ENCODE measurements at places on chromosomes 7 and 10.

DNA sequence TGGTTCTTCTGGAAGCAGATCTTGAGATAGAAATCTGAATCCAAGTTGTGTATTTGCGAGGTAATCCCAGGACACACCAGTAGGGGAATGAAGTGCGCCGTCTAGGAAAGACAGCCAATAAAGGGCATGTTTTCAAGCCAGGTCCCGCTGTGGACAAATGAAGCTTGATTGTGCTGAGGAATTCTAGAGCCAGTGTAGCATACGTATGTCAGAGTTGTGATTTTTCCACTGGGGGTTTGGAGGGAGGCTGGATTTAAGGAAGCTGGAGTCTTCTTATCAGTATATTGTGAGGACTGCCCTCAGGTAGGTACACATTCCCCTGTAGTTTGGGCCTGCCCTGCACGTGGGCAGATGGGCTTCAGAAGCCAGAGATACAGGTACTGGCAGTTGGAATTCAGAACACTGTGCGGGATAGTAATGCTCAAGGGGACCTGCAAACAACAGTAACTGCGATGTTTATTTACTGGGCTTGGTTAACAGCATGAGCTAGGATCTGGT lies 50.9 kb downstream of the GALNT11 start:
- peak; percentile 39 for DNase-seq

GRCh38 chr7:29798422-29798821 lies 7.9 kb upstream of the WIPF3 start:
- peak; percentile 26 for DNase-seq

DNA sequence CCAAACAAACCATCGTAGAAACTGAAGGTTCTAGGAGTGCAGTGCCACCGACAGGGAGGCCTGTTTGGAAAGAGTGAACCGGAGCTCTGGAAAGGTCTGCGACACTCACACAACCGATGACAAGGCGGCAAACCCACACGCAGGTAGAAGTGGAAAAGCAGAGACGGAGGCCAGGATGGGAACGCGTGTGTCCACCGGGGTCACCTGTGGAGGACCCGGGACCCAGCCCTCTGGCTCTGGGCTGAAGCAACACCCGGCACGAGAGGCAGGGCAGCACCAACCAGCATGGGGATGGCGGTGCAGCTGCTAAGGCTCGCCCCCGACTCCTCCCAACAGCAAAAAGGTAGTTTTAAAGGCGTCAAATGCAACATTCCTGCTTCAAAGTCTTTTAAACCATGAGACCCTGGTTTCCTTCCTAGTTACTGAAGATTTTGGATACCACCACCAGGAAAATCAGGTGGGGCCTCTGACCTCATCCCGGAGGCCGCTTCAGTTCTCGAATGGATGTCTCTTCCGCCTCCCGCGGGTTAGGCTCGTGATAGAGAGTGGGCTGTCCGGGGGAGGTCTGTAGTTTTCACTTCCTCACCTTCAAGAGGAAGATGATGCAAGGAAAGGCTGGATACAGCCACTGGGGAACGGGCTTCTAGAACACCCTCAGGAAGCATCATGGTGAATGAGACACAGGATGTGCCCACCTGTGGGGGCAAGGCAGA lies 115.5 kb downstream of the SMURF1 start:
- DNase-seq, result no peak

- DNase-seq, result peak; percentile 74
Measured at GRCh38 chr10:87093632-87094372, 841 bp downstream of the GLUD1 start.

- no peak for DNase-seq
Measured at GRCh38 chr10:71337219-71337701, 18.2 kb downstream of the SLC29A3 start.

DNA sequence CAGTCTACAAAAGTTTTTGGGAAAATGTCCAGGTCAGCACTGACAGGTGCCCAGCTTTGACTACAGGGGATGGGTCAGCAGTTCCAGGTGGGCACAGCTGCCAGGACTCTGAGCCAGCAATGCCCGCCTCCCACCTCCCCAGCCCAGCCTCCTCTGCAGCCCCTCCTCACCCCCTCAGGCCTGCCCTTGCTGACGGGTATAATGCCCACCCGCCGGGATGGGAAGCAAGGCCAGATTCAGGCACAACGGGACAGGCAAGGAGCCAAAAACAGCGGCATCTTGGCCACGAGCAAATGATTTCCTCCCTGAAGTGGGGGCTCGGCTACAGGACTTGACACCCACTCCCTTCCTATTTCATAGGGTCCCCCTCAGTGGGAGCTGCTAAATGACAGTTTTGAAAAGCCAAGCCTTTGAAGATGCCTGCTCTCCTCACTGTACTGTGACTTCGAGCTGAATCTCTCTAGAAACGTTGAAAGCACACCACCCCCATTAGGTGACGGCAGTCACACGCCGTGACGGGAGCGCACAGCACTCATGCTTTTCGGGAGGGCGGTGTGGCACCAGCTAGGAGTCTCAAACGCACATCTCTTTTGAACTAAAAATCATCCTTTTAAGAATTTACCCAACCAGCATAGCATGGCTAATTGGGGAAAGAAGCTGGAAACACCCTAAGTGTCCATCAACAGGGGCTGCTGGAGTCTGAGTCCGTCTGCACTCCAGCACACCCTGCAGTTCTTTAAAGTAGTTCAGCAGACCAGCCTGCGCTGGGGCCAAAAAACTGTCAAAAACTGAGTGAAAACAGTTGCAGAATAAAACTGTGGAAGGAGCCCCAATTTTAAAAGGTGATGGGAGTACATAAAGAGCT lies 29.6 kb downstream of the MAD1L1 start:
- DNase-seq, result no peak

DNA sequence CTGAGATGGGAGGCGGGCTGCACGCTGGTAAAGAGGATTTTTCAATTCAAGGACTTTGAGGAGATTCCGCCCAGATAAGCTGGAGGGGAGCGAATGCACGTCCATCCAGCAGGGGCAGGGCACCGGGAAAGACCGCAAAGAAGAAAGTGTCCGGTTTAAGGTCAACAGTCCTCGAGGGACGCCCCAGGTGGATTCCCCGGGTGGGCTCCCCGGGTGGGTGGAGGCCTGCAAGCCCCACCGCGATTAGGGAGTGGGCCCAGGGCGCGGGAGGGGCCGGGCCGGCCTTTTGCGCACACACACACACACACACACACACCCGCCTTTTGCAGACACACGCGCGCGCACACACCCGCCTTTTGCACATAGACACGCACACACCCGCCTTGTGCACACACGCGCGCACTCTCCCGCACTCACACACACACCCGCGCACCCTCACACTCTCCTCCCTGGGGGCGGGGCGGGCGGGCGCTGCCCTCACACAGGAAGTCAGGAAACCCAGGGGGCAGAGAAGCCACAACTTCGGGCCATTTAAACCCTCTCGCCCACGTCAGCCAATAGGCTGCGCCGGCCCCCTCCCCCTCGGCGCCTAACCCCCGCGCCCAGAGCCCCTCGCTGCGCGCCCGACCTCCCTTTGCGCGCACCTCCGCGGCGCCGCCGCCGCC lies 615 bp downstream of the ARHGAP12 start:
- DNase-seq, result peak; percentile 40
